Fibroblast of skin of left quadriceps (primary cell): ENCODE measurements at places on chromosomes 2 and 18.

GRCh38 chr2:13334545-13334944, 617.8 kb downstream of the TRIB2 start:
- no peak for DNase-seq

- peak; percentile 68 for DNase-seq
Observed at GRCh38 chr2:230774348-230774951, 61.8 kb downstream of the CAB39 start.

DNA sequence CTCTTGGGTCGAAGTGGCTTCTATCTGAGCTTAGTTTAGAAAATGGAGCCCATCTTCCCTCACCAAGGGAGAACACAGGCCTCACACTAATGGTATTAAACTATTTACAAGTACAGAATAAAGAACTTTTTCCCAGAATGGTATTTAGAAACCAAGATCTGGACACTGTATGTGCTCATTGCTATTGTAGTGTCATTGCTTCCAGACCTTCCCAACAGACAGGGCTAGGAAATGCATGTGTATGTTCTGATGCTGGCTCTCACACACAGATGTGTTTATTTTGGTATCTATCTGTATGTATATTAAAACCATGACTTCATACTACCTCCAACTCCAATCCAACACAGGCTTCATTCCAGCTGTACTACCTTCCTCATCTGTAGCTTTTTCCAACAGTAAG, 8.0 kb downstream of the COX5B start:
- DNase-seq: no peak

GRCh38 chr2:200179151-200179550, 127.3 kb upstream of the SPATS2L start:
- DNase-seq: no peak

DNA sequence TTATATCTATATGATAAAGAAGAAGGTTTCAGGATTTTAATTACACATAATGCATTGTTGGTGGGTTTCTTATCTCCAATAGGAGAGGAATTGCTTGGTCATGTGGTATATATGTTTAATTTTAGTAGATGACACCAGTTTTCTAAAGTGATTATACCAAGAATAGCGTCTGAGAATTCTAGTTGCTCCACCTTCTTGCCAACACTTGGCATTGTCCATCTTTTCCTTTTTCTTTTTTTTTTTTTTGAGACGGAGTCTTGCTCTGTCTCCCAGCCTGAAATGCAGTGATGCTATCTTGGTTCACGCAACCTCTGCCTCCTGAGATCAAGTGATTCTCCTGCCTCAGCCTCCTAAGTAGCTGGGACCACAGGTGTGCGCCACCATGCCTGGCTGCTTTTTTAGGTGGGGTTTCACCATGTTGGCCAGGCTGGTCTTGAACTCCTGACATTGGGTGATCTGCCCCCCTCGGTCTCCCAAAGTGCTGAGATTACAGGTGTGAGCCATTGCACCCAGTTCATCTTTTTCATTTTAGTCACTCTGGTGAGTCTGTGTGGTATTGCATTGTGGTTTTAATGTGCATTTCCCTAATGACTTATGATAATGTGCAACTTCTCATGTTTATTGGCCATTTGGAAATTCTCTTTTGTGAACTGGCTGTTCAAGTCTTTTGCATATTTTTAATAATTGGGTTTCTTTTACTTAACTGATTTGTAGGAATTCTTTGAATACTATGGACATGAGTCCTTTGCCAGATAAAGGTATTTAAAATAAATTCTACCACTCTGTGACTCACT, 37.3 kb upstream of the ZNF512 start:
- peak; percentile 3 for DNase-seq

GRCh38 chr2:33033606-33034081, 86.9 kb downstream of the LTBP1 start:
- DNase-seq: peak; percentile 45

GRCh38 chr2:59935005-59935404, 618.4 kb downstream of the BCL11A start:
- no peak for DNase-seq

GRCh38 chr2:10297191-10297830, 5.4 kb upstream of the HPCAL1 start:
- DNase-seq: no peak

DNA sequence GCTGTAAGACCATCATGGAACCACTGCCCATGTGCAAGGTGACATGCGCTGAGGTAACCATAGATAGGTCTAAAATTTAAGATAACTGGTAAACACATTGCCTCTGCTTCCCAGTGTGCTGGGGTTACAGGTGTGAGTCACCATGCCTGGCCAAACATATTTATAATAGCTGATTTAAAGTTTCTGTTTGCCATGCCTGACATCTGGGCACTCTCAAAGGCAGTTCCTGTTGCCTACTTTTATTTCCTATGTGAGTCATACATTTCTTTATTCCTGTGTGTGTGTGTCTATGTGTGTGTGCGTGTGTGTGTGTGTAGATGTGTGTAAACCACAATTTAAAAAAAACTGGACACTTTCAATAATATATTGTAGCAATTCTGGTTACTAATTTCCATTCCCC, 415.2 kb upstream of the NETO1 start:
- no peak for DNase-seq

- no peak for DNase-seq
Observed at GRCh38 chr2:131040661-131041401, 52.4 kb downstream of the FAM168B start.

DNA sequence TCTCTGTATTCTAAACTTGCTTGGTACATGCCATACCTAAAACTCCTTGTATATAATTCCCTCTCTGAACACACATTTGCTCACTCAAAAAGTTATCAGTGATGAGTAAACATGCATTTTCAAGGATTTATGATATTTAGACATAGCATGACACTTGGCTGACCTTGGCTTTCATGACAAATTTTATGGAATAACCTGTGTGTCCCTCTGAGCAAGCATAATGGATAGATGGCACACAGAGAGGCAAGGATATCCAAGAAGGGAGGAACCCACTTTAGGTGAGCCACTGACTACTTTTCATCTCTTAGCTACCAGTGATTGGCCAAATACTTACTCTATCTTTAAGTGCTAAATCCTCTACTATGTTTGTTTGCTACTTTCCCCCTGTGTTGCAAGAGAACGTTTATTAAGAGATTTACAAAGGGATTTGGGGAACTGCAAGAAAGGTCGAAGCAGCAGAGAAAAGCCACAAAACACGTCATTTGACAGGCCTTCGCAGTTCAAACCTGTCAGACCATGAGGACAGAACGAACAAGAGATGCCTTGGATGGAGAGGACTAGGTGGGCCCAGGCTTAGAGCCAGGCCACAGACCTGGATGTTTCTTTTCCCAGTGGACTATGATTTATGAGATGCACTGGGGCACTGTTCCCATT, 379.9 kb downstream of the NBAS start:
- DNase-seq: no peak

DNA sequence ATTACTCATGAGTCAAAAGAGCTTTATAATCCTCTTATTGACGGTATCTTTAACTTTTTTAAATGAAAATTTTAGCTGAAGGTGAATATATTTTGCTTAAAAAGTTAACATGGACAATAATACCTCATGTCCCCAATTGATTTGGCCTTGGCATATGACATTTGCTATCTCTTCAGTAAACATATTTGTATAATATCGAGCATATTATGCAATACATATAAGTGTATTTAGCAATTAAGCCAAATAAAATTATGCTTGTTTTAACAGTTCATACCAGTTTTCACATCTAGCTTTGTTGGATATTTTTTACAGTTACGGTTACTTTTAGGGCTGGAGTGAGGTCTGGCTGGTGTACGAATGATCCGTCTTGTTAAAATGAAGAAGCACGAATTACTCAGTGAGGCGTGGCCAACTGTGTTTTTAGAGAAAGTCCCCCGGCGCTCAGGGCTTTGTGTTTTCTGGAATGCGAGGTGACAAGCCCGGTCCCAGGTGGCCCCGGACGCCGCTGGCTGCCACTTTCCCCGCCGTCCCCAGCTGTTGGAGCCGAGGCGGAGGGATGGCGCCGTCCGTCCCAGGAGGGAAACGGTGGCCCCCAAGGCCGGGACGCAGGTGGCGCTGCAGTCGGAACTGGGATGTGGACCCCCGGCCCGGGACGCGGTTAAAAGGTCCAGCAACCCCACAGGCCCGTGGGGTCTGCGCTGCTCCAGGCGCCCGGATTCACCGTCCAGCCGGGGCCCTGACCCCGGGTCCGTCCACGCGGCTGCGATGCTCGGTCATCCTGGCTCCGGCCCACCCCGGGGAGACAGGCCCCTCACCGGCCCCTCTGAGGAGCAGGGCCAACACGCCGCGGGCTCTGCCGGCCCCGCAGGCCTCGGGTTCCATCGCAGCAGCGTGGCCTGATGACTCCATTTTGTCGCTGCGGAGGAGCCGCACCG, 41.3 kb downstream of the TMEM18 start:
- no peak for DNase-seq

DNA sequence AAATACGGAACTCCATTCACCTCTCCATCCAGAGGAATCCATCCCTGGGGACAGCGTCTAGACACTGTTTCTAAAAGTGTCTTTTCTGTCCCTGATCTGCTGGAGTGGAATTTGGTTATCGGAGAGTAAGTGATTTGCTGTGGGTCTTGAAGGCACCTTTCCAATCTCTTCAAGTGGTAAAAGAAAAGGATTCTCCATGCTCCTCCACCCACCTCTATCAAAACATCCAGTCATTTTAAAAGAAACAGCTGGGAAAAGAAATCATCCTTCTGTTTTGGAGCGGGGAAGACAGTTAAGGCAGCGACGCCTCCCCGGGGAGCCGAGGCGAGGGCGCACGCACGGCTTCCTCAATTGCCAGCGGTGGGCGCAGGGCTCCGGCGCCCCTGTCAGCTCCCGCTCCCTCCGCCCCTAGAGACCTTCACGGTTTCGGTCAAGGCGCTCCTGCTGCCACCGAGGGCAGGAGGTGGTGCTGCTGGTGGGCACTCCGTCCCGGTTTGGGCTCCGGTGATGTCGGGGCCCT, 547 bp downstream of the SLC35F5 start:
- DNase-seq: no peak

GRCh38 chr2:217279556-217279955, 419.7 kb upstream of the TNP1 start:
- peak; percentile 97 for DNase-seq

- DNase-seq: no peak
Observed at GRCh38 chr2:850429-850828, 100.2 kb upstream of the SNTG2 start.

DNA sequence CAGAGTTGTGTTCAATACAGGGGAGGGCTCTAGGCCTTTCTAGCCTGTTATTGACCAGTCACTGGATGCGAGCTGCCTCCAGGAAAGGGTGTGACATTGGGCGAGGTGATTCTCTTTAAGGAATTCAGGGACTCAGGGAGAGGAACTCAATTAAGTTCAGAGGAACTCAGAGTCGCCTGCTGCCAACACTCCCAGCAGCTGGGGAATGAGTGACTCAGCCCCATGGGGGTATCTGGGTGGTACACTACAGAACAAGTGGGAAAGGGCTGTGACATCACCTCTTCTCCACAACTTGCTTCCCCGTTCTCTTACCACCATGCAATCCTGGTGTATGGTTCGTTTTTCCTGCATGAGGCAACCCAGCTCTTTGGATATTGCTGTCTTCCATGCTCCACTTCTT, 50.4 kb upstream of the CYRIA start:
- no peak for DNase-seq

DNA sequence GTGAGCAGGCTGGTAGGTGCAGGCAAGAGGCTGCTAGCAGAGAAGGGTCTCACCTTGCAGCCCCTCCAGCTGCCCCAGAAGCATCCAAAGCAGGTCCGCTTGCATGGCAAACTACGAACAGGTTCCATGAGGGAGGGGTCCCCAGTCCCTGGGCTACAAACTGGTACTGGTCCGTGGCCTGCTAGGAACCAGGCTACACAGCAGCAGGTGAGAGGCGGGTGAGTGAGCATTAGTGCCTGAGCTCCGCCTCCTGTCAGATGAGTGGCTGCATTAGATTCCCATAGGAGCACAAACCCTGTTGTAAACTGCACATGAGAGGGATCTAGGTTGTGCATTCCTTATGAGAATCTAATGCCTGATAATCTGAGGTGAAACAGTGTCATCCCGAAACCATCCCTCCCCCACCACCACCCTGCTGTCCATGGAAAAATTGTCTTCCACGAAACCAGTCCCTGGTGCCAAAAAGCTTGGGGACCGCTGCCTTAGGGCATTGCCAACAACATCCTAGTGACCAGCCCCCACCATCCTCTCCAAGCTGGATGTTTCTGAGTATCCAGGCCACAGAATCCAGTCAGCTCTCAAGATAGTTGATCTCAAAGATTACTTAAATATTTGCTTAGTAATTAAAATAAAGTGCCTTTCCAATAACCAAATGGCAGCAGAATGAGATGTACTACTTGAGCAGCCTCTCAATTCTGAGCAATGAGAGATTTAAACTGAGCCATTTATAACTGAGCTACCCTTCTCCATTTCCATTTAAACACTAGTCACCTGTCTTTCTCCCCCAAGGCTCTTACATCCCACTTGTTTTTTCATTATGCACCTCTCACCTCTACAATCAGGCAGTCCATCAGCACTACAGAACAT, 32.4 kb downstream of the LRP2 start:
- no peak for DNase-seq

DNA sequence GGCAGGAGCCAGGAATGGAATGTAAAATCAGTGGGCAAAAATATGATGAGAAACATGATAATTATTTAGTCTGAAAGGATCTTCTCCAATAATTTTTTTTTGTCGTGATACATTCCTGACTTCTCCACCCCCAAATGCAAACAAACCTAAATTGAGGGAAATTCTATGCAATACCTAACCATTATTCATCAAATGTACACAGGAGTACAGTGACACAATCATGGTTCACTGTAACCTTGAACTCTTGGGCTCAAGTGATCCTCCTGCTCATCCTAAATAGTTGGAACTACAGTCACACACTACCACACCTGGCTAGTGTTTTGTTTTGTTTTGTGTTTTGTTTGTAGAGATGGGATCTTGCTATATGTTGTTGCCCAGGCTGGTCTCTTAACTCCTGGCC, 46.5 kb downstream of the RAB10 start:
- DNase-seq: no peak

- peak; percentile 18 for DNase-seq
Observed at GRCh38 chr18:11437046-11437445, 172.3 kb upstream of the SLC35G4 start.

- no peak for DNase-seq
Observed at GRCh38 chr18:6750411-6750810, 20.9 kb downstream of the ARHGAP28 start.

- no peak for DNase-seq
Observed at GRCh38 chr18:36297417-36298125, at the start of gene FHOD3. Gene FHOD3, plus strand, starts transcription at chr18:36297713. Its CDS starts 123 bp downstream, at chr18:36297836.
